ENCODE measurements at places on chromosomes 2 and 18.

DNA sequence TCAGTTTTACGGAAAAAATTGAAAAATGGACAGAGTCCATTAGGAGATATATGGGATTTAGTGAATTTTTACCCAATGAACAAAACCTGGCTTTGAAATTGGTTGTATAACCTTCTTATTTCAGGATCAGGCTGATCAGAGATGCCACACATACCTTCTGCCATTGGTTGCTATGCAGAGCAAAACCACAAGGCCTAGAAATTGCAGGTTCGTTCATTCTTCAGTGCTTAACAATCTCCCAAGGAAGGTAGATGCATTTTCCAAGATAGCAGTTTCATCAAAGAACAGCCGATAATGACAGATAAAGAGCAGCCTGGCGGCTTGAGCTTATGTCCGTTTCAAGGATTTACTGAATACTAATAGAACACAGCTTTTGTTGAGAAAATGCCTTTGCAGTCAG is 868.8 kb downstream of the EPHA4 start:
- DNase-seq: no peak

GRCh38 chr18:5515011-5515784 is 28.6 kb downstream of the EPB41L3 start:
- peak; percentile 63 for DNase-seq

- no peak for DNase-seq
These were observed 47.6 kb upstream of the IL1R1 start for GRCh38 chr2:102094917-102095316.

DNA sequence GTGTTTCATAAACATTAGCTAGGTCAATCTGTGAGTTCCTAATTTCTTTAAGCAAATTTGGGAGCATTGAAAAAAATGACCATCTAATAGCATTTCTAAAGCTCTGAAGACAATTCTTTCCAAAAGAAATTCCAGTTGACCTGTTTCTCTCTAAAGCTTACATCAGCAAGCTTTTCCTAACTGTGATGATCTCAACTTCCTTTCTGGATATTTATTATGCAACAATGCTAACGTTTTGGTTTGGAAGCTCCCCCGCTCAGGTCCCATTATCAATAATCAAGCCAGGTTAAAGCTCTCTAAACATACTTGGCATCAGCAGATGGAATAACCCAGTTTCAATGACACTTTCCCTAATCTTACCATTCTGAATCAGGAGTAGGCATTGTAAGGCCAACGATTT is 196.3 kb upstream of the TANK start:
- no peak for DNase-seq

DNA sequence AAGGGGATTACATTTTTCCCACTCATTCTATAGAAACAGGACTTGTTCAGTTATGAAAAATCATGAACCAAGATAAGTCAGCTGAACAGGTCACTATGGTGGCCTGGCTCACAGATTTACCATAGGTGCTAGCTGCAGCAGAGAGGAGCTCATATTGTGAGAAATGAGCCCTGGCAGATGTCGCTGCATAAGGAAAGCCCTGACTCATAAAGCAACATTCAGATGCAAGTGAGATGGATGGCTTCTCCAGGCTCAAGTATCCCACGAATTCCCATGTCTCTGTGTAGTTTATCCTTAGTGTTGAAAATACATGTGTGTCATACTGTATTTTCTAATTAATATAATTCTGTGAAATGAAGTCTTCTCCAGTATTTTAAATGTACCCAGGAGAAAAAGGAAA is 115.0 kb upstream of the LHCGR start:
- no peak for DNase-seq

GRCh38 chr2:222523783-222524544 is 99.6 kb downstream of the SGPP2 start:
- DNase-seq: no peak

GRCh38 chr2:75828826-75829225 is 118.1 kb upstream of the GCFC2 start:
- DNase-seq: no peak

DNA sequence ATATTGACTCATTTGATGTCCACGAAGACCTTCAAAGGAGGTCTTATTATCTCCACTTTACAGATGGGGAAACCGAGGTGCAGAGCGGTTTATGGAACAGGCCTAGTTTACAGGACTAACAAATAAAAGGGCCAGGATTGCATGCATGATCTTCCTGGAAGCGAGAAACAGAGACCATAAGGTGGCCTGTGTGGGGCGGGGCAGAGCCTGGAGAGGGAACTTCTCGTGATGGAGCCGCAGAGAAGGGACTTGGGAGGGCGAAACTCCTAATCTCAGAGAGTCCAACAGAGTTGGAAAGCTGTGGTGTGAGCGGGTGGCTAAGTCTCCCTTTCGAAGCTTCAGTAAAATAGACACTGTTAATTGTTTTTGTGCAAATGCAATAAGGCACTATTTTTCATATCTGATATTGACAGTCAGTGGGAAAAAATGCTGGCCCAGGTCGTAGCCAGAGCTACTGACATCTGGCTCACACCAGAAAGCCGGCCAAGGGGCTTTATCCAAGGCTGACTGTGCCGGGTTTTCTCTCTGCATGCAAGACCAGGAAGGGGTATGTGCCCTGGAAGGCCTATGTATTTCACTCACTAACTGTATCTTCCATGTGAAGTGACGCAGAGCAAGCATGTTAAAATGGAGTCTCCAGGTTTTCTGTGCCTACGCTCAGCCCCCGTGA is 4.5 kb downstream of the INPP5D start:
- DNase-seq: no peak

DNA sequence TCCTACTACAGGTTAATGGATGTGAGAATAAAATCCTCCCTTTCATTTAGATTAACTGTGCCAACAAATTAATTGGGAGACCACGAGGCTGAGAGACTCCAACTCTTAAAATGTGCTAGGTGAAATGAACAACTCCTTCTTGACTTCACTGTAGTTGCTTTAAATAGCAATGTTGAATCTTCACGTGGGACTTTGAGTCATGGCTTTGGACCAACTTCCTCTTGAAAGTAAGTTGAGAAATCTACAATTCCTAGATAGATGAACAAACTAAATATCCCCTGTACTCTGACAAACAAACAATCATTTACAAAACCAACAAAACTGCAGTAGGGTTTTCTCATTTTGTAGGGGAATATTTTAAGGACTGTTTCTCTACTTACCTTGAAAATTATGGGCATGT is 291.9 kb upstream of the SPRED2 start:
- DNase-seq: no peak

DNA sequence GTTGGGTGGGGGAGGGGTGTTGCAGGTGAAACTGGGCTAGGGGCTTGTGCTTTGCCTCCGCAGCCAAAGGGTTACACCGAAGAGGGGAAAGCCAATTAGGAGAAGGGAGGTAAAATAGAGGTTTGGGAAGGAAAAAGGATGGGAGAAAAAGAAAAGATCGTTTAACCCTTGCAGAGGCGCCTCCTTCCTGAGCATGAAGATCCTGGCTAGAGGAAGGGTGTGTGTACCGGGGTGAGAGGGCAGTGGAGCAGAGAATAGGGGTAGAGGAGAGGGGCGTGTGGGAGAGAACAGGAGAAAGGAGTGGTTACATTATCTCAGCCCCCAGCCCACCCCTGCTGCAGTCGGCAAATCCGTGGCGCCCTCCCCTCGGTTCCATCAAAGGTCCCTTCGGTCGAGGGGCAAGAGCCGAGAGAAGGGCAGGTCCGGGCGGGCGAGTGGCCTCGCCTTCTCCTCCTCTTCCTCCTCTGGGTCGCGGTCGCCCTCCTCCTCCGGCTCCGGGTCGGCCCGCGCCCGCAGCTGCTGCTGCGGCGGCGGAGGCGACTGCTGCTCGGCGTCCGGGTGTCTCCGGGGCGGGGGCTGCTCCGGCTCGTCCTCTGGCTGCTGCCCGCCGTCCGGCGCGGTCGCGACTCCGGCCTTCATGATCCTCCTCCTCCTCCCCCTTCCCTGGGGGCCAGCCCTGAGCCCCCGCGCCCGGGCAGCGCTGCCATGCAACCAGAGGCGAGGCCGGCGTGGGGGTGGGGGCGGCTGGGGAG is 1.1 kb downstream of the MARCHF4 start:
- DNase-seq: no peak

DNA sequence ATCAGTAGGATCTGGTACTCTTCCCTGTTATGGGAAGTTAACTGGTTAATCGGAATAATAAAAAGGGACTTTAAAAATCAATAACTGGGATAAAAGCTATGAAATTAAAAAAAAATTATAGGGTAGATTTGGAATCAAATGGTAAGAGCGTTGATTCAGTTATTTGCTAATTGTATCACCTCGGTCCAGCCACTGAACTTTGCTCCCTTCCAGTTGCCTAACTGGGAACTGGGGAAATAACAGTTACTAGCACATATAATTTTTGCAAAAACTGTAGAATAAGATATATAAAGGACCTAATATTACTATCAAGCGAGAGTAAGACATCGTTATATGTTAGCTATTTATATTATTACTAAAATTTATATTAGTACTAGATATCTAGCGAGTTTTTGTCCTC is 302.1 kb downstream of the LRP1B start:
- no peak for DNase-seq

GRCh38 chr2:192407692-192408091 is 213.0 kb upstream of the TMEFF2 start:
- DNase-seq: no peak

- DNase-seq: no peak
These were observed 118.5 kb upstream of the HDAC4 start for GRCh38 chr2:239519089-239519920.

DNA sequence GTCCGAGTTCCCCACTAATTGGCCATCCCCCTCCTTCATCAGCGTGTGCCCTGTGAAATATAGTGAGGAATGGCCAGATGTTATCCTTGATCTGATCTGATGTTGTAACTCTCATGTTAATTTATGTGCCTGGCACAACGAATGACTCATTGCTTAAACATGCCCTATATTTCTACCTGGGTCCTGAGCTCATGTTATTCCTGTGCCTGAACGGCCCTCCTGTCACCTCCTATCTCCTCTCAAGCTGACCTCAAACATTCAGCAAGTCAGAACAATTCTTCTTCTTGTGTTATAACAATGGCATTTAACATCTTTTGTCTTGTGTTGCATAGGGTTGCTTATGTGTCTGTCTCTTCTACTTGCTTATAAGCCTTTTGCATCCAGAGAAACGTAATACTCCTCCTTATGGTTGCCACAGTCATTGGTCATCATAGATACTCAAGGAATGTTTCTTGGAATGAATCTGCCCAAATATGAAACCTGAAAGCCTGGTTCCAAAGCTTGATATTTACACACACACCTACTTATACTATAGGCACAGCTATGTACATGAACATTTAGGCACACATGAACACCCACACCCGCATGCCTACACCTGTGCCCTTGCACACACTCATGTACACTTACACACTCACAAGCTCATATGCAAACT is 80.2 kb upstream of the PHLPP1 start:
- DNase-seq: no peak

DNA sequence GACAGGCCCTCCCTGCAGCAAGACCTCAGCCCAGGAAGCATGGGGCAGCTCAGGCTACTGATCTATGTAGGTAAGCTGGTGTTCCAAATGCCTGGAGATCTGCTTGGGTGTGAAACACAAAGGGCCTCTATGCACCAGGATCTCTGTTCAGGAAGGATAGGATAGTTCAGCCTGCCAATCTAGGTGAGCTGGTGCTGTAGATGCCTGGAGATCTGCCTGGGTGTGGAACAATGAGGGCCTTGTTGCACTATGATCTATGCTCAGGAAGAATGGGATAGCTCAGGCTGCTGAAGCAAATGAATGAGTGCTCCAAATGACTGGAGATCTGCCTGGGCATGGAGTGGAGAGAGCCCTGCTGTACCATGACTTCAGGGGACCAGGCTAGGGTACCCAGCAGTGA is 48.9 kb upstream of the MYL1 start:
- no peak for DNase-seq

DNA sequence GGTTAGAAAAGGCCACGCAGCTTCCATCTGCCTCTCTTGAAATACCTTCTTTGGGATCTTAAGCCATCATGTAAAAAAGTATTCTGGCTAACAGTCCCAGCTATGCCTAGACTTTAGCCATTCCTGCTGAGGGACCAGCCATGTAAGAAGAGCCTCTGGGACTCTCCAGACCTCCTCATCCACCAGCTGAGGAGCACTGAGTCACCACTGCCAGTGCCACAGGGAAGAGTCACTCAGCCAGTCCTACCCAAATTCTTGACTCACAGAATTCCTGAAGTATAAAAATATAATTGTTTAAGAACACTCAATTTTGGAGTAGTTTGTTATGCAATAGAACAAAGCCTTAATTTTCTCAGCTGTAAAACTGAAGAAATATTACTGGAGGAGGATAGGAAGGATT is 436.7 kb downstream of the ZEB2 start:
- DNase-seq: no peak

- no peak for DNase-seq
These were observed 63.3 kb downstream of the ICOS start for GRCh38 chr2:203999835-204000234.

GRCh38 chr18:76673281-76674185 is 148.8 kb upstream of the ZNF236 start:
- no peak for DNase-seq

DNA sequence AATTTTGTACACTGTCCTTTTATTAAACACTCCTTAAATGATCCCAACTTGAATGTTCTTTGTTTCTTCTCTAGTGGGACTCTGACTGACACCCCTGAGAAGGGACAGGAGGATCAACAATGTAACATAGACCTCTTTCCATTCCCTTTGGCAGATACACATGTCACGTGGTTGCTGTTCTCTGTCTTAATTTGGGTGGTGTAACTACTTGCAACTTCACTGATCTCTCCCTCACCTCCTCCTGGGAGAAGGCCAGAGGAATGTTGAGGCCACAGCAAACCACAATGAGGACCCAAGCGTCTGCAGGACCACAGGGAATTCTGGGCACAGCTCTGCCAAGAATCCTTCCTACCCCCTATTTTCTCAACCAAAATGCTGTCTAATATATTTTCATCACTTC is 205.6 kb downstream of the RTP5 start:
- no peak for DNase-seq

DNA sequence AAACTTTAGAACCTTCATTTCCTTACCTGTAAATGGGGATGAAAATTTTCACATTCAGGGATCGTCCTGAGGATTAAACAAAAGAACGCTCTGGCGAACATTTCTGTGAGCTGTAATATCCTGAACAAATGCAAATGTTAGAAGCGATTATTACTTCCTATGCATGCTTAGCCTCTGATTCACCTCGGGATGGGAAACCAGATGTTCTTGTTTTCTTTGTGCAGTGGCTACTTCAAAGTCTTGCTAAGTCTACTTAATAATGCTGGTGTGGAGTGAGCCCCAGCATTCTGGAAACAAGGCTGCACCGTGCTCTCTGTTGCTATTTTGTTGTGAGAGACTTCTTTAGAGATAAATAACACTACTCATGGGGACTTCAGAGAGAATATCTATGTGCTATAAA is 119.1 kb upstream of the PELI1 start:
- DNase-seq: no peak
